ENCODE measurements at places on chromosomes 16 and 17. TPM values are rescaled to one million over a fixed set of nuclear protein-coding genes. Genes with fewer than 3 reads are reported as not detected.

GRCh38 chr16:80330150-80330549, 210.6 kb upstream of the DYNLRB2 start:
- DNase-seq = no peak

FBXO39 gene
- not detected for total RNA-seq

DNA sequence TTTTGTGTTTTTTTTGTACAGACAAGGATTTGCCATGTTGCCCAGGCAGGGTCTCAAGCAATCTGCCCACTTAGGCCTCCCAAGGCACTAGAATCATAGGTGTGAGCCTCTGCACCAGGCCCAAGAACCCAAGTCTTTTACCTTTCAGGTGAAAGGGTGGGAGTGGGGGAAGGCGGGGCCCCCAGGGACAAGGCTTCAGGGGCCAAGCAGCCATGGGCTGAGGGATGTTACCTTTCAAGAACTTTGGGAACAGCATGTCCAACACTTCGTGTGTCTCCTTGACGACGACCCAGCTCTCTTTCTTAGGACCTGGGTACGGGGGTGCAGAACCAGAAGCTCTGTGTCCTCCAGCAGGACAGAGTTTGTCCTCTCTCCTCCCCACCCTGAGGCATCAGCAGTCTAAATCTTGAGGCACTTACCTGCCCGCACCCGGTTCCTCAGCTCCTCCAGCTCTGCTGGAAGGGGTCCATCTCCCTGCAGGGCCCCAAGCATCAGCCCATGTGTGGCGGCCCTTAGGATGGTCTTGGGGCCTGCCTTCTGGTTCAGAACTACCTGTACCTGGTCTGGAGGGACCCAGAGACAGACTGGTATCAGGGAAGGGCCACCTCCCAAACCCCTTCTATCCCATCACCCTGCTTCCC, 9.0 kb downstream of the SLC5A2 start:
- DNase-seq = no peak

GRCh38 chr17:7056386-7056785, 12.5 kb upstream of the SLC16A11 start:
- DNase-seq = no peak

GRCh38 chr17:7862692-7863437, 5.1 kb downstream of the CYB5D1 start:
- DNase-seq = no peak

TBX6 gene
- total RNA-seq = 0.58 TPM

SLC35G3 gene
- not detected for total RNA-seq

- DNase-seq = peak; percentile 16
Observed at GRCh38 chr16:56451753-56452689, 667 bp downstream of the OGFOD1 start.

FXR2 gene
- 45.7 TPM for total RNA-seq

GRCh38 chr17:76659928-76660655, 16.5 kb upstream of the ST6GALNAC1 start:
- DNase-seq = peak; percentile 60

- DNase-seq = no peak
Observed at GRCh38 chr17:17060001-17060922, 18.0 kb downstream of the MPRIP start.

DNA sequence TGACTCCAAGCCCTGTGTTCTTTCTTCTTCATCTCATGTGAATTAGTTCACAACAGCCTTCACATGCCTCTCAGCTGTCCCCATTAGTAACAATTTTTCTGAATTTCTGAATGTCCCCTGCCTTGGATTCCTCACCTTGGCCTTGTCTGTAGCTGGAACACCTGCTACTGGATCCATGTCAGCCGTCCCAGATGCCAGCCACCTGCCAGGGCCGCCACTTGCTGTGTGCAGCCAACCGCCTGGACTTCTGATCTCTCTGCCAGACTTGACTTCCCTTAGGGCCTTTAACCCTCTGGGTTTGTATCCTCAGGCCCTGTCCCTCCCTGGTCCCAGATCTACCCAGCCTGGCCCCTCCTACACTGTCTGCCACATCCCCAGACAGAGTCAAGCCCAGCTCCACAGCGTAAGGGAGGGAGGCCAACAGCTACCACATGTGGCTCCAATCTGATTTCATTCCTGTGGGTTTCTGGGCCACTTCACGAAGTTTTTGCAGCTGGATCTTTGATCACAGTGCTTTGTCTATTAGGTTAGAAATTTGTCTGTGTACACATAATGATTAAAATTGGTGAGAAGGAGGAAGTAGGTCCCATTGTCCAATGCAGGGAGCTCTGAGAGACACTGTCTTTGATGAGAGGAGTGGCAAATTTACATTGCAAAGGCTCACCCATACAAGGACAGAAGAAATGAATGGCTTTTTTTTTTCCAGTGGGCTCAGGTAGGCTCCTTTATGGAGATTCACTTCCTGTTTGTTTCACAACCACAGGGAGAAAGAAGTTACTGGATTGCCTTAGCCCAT, 15.3 kb downstream of the MPP2 start:
- no peak for DNase-seq

- DNase-seq = no peak
Observed at GRCh38 chr16:73499276-73499675, 451.3 kb upstream of the ZFHX3 start.

KRTAP16-1 gene
- total RNA-seq = not detected

ACAP1 gene
- total RNA-seq = 3.6 TPM

GRCh38 chr17:81687770-81688541, 4.1 kb downstream of the HGS start:
- DNase-seq = no peak

LGALS9B gene
- total RNA-seq = not detected

All from kidney epithelial cell (primary cell).